RPMI7951 (cell line): ENCODE measurements at places on chromosomes 2 and 18. TPM values are rescaled to one million over a fixed set of nuclear protein-coding genes. Genes with fewer than 3 reads are reported as not detected.

DNA sequence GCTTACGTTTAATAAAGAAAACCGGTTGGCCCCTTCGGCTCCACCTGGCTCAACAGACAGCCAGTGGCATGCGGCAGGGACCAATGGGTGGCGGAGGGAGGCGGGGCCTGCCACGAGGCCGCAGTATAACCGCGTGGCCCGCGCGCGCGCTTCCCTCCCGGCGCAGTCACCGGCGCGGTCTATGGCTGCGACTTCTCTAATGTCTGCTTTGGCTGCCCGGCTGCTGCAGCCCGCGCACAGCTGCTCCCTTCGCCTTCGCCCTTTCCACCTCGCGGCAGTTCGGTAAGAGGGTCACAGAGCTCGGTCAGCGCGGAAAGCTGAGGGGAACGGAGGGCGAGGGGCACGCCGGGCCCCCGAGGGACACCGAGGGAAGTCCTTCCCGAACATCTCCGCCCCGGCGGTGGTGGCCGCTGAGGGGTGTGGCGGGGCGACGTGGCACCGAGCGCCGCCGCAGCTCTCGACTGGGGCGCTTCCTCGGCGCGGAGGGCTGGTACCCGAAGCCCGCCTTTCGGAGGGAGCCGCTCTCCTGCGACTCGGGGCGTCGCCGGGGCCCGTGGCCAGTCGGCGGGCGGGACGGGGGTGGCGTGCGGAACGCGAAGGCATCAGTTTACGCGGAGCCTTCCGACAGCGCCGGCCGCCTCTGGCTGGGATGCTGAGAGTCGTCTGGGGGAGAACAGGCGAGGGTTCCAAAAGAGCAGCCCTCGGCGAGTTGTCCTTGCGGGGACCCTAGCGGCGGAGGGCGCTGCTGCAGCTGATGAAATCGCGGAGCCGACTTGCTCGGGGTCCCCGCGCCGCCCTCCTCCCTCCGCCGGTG lies at the start of gene MTHFD2:
MTHFD2 (plus strand) TSS at position 155 of the 814 bp plus-strand sequence; CDS start at position 182, 27 bp downstream.
- peak; percentile 97 for DNase-seq

- no peak for DNase-seq
Observed at GRCh38 chr2:168192839-168193616, 54.4 kb downstream of the STK39 start.

SERPINB12 gene
- not detected in 2 replicates for total RNA-seq

SFXN5 gene
- 8.7 and 18.3 TPM in 2 replicates for total RNA-seq

- DNase-seq, result no peak
Observed at GRCh38 chr2:60775048-60775639, 19.1 kb downstream of the PAPOLG start.

- peak; percentile 5 for DNase-seq
Observed at GRCh38 chr2:152950126-152950525, 231.7 kb downstream of the ARL6IP6 start.

GRCh38 chr2:152134488-152135280 lies 35.8 kb upstream of the CACNB4 start:
- DNase-seq, result peak; percentile 2

LRRC30 gene
- total RNA-seq, result not detected in 2 replicates

- no peak for DNase-seq
Observed at GRCh38 chr2:162908567-162908966, 70.0 kb upstream of the KCNH7 start.

DNA sequence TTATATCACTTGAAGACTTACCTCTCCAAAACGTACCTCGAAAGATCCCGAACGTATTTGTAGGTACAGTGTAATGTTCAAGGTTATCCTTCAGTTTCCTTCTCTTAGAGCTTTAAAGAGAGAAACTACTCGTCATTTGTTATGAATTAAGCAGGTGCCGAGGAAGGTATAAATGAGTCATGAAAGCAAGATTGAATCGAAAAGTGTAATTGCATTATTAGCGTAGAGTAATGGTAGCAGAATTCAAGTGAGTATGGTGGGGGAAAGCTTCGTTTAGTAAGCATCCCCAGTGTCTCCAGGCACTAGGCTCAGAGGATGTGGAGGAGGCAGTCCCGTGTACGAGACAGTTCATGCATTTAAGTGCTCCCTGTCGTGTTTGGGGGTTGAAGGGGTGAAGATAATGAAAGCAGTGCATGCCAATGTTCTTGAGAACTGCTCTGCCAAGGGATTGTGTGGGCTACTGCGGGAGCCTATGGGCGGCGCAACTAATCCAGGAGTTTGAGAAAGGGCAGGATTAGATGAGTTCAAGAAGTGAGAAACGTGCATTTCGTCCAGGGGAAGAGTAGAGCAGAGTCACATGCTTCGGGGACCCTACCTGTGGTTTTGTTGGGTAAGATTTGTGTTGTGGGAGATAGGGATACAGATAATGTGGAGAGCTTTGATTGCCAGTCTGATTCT lies 858 bp downstream of the POLR1B start:
- DNase-seq, result peak; percentile 21

DNA sequence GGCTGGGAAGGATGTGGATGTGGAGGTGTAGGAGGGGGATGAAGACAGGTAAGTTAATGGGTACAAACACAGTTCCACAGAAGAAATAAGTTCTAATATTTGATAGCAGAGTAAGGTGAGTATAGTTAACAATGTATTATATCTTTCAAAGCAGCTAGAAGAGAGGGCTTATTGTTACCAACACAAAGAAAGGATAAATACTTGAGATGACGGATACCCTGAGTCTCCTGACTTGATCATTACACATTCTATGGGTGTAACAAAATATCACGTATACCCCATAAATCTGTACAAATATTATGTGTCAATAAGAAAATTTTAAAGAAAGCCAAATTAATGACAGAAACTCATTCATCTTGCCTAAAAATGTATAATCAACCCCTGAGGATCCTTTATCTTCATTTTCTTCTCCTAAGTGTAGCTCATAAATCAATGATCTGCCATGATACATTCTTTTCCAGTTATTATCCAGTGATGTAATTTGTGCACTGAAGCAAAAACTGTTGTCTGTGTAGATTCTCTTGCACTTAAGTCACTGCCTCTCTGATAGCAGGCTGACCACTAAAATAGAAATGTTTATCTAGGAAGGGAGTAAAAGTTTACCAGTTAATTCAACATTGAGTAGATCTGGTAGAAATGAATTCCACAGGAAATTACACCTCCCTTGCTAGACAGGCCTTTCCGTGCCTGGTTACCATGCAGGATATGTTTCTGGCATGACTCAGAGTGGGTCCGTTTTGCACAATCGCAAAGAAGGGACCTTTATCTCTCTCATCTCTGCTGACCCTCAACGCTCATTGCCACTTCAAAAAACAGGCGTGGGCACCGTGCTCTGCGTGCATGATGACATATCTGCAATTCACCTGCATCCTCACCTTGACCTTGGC lies 249.7 kb upstream of the NCKAP5 start:
- DNase-seq, result peak; percentile 99

MAP3K2 gene
- total RNA-seq, result 27.0 and 31.5 TPM in 2 replicates

DNA sequence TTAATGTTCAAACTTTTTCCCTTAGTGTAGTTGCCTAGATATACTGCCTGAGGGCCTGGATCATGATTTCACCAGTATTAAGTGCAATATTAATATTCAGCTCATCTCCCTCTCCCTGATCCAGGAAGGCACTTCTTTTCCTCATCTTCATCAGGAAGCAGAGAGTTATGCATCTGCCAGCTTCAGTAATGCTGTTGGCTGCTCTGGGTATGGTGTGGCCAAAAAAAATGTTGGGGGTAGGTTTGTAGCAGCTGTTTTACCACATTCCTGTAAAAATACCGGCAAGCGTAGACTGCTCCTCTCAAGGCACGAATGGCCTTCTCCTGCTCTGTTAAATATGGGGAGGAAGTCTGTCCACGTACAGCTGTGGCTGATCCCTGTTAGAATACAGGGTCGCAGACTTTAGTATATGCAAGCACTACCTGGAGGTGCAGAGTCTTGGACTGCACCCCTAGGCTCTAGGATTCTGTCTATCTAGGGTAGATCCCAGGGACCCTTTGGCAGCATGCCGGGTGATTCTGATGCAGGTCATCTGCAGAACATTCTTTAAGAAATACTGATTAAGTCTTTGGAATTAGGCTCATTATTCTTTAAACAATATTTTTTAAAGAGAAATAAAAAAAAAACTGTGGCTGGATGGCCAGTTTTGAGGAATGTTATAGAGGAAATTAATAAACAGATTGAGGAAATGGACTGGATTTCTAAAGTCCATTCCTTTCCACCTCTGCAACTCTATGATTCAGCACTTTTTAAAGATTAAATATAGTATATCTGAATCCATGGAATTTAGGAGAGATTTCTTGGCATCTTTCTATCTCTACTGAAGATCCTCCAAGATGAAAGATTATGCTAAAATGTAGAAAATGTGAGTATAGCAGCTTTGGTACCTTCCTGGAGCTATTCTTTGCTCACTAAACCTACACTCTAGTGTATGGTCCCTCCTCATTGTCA lies 21.0 kb upstream of the GLS start:
- peak; percentile 76 for DNase-seq

DNA sequence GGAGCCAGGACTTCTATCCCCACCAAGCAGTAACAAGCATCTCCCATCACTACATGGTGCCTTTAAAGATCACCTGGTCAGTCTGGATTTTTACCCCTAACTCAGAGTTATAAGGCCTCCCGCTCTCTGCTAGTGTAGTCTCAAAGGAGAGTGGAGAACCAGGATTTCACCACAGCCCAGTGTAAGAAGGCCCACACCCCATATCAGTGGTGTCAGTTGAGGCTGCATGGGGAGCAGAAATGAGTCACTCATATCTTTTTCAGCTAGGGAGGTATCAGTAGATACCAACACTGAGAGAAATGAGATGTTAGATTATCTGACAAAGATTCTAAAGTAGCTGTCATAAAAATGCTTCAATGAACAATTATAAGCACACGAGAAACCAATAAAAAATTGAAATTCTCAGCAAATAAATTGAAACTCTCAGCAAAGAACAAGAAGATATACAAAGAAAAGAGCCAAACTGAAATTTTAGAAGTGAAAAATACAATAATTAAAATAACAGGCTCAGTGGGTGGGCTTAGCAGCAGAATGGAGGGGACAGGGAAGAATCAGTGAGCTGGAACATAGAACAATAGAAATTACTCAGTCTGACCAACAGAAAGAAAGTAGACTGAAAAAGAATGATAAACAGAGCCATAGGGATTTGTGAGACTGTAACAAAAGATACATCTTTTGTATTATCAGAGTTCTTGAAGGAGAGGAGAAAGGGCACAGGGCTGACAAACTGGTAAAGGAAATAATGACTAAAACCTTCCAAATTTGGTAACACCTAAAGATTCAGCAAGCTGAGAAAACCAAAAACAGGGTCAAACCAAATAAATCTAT lies 257.7 kb downstream of the ANAPC1 start:
- peak; percentile 21 for DNase-seq

GRCh38 chr18:46859855-46860254 lies 57.5 kb downstream of the PIAS2 start:
- DNase-seq, result peak; percentile 52

MYO7B gene
- total RNA-seq, result 11.3 and 12.7 TPM in 2 replicates

- no peak for DNase-seq
Observed at GRCh38 chr18:74389171-74389927, 67.8 kb downstream of the DIPK1C start.
